ENCODE measurements at places on chromosomes 13 and 19.

GRCh38 chr19:40601134-40601974, at the start of gene LTBP4:
LTBP4 (plus strand) TSS chr19:40601369; CDS start chr19:40601388, 19 bp downstream.
- DNase-seq = peak; percentile 56

DNA sequence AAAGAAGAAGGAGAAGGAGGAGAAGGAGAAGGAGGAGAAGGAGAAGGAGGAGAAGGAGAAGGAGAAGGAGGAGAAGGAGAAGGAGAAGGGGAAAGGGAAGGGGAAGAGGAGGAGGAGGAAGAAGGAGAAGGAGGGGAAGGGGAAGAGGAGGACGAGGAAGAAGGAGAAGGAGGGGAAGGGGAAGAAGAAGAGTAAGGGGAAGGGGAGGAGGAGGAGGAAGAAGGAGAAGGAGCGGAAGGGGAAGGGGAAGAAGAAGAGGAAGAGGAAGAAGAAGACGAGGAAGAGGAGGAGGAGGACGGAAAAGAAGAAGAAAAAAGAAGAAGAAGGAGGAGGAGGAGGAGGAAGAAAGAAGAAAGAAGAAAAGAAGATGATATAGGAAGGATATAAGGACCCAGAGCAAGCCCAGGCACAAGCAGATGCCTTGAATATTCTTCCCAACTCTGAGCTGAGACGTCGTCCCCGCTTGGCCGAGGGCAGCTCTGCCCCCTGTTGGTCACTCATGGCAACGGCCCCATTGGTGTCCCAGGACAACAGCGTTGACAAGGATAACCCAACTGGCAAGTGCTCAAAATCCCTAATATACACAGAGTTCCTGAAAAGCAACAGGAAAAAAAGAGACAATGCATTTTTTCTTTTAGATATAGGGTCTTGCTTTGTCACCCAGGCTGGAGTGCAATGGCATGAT, 30.6 kb upstream of the IGSF23 start:
- no peak for DNase-seq

DNA sequence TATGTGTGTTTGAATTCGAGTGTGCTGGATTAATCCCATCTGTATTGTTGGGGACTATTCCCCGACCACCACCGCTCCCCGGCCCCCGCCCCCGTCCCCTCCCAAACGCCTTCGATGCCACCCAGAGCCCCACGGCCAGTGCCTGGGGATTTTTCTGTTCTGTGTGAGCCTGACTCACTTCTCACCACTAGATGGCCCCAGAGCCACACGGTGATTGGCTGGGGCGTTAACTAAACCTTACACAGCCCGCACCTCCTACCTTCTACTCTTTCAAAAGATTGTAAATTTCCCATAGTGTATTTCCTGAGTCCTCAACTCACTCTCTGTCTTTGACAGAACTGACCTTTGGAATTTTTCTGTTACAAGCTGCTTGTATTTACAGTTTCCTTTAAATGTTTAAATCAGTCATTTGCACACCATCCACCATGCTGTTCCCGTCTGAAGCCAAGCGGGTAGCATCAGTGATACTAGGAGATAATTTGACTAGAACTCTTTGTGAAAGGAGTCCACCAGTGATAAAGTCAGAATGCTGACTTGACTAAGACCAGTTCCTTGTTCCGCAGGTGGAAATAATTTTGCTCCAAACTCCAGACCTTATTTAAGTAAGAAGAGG, 61.4 kb downstream of the RFX2 start:
- peak; percentile 82 for DNase-seq

DNA sequence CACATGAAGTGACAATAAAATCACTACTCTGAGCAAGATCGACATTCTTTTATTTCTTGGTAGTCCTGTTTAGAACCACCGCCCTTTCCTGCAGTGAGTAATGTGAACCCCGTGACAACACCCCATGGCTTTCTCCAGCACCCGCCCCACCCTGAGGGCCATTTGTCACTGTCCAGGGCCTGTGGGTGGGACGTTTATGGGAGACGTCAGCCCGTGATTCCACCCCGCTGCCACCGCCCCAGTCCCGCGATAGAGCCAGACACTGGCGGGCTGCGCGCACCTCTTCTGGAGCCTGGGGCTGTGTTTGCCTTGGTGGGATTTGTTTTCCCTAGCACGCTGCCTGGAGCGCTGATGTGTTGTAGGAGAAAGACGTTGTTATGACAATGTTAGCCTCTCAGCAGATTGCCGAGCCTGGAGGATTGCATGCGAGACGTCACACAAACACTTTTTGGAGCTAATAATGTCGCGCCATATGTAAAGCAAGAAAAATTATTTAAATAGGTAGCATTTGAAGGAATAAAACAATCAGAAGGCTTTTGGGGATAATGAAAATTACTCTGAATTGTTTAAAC, 263.7 kb downstream of the TEX29 start:
- no peak for DNase-seq

DNA sequence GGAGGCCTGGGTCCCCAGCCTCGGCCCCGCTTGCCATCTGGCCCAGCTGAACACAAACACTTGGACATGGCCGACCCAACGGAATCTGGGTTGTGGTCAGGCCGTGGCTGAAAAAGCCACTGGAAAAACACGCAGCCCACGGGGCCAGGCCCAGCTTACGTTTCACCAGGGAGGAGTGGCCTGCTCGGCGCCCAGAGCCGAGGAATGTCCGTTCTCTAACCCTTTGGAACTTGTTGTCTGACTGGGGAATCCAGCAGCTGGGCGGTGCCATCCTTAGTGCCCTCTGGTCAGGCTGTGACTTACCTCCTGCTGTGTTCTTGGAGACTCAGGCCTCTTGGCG, 13.8 kb downstream of the CILP2 start:
- DNase-seq = no peak

DNA sequence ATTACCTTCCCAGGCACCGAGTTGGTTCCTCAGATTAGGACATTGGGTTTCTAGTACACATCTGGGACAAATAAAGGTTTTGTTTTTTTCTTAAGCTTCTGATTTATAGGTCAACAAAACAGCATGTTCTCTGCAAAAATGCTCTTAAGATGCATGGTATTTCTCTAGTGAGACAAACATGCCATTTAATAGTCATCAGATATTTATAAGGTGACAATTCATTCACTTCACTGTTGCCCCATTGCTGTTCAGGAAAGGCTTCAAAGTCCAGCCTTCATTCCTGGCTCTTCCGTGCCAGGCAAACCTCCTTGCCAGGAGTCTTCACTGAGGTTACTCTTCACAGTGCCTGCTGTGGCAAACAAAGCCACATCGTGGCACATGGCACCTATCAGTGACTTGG, 156.3 kb upstream of the FNDC3A start:
- no peak for DNase-seq

GRCh38 chr13:39335721-39336120, 267.3 kb downstream of the LHFPL6 start:
- DNase-seq = no peak

GRCh38 chr13:39676315-39676876, 20.9 kb downstream of the COG6 start:
- DNase-seq = peak; percentile 65

DNA sequence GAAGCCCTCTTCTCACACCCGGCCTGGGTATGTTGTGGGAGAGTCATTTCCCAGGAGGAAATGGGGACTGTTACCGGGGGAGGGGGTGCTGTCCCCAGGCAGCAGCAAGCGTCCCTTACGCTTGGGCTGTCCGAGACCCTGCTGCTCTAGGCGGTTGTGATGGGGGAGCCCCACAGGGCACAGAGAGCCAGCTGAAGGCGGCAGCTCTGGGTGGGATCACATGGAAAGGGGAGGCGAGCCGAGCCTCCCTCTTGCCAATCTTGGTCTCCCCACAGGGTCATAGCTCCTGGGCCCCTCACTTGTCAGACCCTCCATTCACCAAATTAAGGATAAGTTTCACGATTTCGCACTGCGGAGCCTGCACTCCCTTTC, 22.0 kb downstream of the EPN1 start:
- no peak for DNase-seq
